Stimulated activated CD4-positive, alpha-beta T cell treated with anti-CD3 and anti-CD28 coated beads, Interleukin-1b, Interleukin-23, amount 100 ng/mL, for 48 hours (primary cell): ENCODE measurements at places on chromosomes 2 and 18.

- DNase-seq, result no peak
These were observed 97.2 kb upstream of the GPR45 start for GRCh38 chr2:105144152-105144940.

GRCh38 chr2:147297820-147298219 is 547.0 kb upstream of the ACVR2A start:
- peak; percentile 37 for DNase-seq

DNA sequence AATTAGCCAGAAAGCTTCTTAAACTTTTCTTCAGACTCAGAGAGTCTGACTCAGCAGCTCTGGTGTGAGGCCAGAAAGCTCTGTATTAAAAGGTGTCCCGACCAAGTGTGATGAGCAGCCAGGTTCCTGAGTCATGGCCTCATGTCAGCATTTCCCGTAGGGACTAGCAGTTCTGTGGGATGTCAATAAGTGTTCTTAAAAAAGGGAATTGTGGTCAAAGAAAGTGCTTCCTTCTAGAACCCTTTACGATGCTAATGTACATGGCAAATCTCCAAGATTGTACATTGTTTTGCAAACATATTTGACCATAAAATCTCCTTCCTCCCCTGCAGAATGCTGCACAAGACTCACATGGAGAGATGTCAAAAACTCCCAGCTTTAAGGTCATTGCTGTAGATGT is 80.1 kb downstream of the PLA2R1 start:
- no peak for DNase-seq

GRCh38 chr2:165114346-165114939 is 89.4 kb downstream of the SCN3A start:
- DNase-seq, result no peak

- DNase-seq, result no peak
These were observed 1199.1 kb upstream of the GYPC start for GRCh38 chr2:125456693-125457363.

GRCh38 chr2:176854062-176854461 is 358.5 kb upstream of the HNRNPA3 start:
- no peak for DNase-seq

DNA sequence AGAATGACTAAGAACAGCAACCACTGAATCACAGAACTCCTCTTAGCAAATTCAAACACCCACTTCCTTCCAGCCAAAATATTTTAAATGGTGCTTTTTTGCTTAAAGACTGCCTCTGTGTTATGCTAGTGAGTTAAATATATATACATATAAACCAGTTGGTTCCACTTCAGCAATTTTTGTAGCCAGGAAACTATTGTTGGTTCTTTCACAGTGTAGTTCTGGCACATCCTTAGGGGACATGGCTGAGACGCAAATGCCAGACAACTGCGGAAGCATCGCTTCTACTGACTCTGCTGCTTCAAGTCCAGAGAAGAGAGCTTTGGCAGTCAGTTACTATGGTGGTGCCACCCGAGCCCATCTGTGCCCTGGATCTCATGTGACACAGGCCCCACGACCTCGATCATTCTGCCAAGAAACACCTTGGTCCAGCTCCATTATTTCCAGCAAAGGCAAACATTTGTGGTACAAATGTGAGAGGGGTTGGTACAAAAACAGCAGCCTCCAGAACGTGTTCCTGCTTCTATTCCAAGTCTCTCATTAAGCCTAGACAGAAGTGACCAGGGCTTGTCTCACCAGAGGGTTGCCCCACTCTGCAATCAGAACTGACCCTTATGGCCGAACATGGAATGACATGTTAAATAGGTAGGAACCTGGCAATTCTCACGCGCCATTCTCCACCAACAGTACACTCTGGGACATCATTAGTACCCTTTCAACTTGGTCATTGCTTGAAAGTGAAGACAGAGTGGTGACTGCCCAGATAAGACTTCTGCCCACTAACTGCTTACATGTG is 117.8 kb upstream of the NRP2 start:
- no peak for DNase-seq

- DNase-seq, result no peak
These were observed 19.1 kb downstream of the CYBRD1 start for GRCh38 chr2:171541202-171541887.

DNA sequence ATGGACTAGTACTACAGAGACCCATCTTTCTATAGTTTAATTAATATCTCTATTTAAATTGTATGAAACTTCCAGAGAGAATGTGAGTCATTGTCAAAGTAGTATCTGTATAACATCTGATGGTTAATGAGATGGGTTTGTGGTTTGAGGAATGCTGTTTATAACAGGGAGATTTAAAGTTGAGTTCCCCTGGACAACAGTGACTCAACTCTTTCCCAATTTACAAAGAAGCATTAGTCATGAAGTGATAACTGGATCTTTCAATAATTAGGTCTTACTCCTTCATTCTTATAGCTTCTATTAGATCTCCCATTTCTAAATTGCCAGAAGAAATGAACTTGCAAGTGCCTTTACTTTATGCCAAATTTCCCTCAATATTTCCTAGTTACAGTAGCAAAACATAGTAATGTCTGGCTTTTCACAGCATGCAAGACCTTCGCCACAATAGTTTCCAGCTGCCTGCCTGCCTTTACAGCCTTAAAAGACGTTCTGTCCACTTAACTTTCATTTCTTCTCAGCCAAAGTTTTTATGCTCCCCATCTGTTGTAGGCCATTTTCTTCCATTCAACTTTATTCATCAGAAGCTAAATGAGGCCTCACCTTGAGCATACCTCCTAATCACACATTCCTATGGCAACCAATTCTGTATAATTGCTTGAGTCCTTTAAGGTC is 47.7 kb upstream of the WDR75 start:
- DNase-seq, result no peak

DNA sequence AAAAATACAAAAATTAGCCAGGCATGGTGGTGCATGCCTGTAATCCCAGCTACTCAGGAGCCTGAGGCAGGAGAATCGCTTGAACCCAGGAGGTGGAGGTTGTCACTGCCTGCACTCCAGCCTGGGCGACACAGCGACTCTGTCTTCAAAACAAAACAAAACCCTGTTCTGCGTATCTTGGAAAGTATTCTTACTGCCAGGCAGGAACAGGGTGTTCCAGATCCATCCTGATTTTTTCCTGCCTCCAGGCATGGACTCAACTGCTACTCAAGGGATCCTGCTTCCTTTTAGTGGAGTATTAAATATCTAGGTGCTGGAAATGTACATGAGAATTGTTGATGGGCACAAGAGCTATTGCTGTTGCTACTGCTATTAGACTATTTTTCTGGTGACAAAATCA is 12.3 kb downstream of the HSPD1 start:
- no peak for DNase-seq

DNA sequence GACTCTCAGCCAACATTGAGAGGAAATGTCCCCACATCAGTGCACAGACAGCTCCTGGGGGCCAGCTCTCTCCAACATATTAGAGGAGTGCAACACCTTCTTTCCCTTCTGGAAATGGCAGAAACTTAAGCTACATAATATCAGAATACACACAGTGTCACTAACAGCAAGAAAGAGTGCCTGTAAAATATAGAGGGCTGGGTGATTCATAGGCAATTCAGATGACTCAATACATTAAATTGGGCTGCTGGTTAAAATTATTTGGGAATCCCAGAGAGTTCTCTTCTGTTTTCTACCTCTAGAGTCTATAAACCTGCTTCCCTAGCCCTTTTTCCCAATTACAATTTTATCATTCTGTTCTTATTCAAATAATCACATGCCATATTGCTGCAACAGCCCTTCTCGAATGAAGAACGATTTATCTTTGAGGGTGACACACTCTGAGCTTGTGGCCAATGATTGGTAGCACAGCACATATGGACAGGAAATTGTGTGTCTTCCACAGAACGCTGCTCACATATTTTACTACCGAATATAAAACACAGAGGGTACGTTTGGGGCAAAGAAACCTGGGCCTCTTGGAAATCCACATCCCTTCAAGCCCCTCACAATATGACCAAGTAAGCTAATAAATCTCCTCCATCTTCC is 381.2 kb downstream of the MBD2 start:
- DNase-seq, result no peak

GRCh38 chr2:159595410-159596046 is 20.8 kb downstream of the BAZ2B start:
- no peak for DNase-seq

GRCh38 chr2:57343391-57344006 is 703.1 kb upstream of the VRK2 start:
- DNase-seq, result no peak

DNA sequence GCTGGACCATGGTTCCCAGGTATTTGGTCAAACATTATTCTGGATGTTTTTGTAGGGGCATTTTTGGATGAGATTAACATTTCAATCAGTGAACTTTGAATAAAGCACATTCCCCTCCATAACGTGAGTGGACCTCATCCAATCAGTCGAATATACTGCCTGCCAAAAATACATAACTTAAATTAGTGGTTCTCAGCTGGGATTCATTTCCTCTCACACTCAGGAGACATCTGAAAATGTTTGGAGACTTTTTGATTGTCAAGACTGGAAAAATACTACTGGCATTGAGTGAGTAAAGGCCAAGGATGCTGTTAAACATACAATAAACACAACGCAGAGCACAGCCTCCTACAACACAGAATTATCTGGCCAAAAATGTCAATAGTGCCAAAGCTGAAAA is 198.2 kb downstream of the MYO1B start:
- DNase-seq, result no peak

GRCh38 chr2:239832490-239833268 is 192.5 kb downstream of the NDUFA10 start:
- no peak for DNase-seq

- DNase-seq, result no peak
These were observed 250.5 kb downstream of the HDAC4 start for GRCh38 chr2:239150125-239151011.

GRCh38 chr2:238727585-238728329 is 120.1 kb upstream of the TWIST2 start:
- DNase-seq, result no peak

GRCh38 chr2:419687-420317 is 131.9 kb upstream of the ALKAL2 start:
- no peak for DNase-seq

DNA sequence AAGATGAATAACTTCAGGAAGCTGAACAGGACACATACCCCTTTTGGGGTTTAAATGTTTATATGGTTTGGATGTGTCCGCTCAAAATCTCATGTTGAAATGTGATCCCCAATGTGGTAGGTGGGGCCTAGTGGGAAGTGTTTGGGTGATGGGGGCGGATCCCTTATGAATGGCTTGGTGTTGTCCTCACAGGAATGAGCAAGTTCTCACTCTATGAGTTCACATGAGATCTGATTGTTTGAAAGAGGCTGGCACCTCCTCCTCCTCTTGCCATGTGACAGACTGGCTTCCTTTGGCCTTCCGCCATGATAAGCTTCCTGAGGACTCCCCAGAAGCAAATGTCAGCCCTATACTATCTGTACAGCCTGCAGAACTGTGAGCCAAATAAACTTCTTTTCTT is 88.6 kb upstream of the ZNF532 start:
- no peak for DNase-seq

DNA sequence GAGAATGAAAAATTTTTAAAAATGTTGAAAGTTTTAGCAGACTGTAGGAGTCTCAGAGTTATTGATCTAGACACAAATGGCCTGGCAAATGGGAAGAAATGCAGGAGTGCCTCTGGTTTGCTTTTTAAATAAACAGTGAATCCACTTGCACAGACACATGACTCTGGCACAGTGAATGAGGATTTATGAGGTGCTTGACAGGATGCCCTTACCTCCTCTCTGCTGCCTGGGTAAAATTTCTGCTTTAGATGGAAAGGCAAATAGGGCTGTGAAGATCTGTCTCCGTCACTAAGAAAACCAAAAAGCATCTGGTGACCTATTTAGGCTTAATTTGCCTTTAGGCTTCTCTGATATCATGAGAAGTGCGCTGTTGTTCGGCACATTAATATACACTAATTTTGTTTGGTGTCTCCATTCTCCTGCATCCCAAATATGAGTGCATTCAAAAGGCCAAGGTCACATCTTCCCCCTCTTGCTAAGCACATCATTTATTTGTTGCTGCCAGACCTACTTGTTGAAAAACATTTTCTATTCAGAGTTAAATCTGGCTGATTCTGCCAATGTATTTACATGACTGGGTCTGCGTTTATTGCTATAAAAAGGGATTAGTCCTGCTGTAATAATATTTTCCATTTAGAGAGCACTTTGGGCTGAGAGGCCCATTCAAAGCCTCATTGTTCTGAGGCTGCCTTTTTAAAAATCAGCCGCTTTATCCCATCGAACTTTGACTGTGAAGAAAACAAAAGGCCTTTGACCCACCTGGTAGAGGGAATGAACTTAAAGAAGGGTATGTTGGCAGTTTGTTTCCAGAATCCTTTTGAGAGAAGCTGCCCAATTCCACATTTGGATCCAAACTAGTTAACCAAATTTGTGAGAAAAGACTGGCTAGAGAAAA is 94.9 kb downstream of the RNF152 start:
- DNase-seq, result no peak

DNA sequence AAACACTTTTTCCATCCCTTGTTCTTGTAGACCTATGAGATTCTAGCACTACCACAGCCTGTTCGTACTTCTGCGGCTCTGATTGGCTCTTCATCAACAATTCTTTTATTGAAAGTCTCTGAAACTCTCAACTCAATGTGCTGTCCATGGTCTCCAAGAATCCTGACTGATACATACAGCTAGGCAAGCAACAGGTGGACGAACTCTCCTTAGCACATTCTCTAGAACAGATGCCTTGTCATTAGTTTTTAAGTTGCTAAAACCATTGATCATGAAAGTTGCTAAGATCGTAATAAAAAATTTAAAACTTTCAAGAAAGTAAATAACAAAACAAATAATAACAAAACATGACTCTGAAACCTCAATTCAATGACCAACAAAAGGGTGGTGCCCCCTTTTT is 210.5 kb downstream of the EPHA4 start:
- no peak for DNase-seq

- DNase-seq, result peak; percentile 56
These were observed 77.9 kb downstream of the LIMS1 start for GRCh38 chr2:108612153-108612513.

- no peak for DNase-seq
These were observed 68.7 kb downstream of the ASB1 start for GRCh38 chr2:238495422-238495821.

DNA sequence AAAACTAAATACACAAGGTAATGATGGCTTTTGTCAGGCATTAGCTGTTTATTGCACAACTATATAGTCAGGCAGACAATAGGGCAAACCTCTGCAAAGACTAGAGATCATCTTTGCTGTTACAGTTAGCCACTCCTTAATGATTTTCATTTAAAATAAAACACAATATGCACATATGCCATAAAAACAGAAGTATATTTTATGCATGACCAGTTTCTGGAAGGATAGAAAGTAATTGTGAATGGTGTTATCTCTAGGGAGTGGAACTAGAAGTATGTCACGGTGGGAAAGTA is 102.0 kb downstream of the CHN1 start:
- DNase-seq, result no peak

- peak; percentile 87 for DNase-seq
These were observed 188.1 kb downstream of the ARL4C start for GRCh38 chr2:234308813-234309195.

- DNase-seq, result no peak
These were observed 950.1 kb downstream of the CNTNAP5 start for GRCh38 chr2:124975224-124975623.

DNA sequence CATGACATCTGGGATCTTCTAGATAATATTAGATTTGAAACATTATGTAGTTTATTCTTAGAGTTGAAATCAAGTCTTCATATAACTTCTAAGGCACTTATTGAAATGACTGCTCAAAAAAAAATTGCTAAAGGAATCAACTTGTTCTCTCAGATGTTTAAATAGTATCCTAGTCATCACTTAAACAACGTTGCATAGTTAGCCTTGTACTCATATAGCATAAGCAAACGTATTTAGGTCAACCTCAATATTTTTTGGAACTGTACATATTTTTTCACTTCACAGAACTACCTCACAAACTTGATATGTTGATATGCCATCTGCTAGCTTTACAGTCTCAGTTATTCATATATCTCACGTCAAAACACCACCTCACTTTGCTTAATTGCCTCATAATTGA is 47.1 kb upstream of the CREB1 start:
- no peak for DNase-seq
